Lung (tissue), 17 donors: ENCODE measurements at places on chromosomes 11 and 22. TPM values are rescaled to one million over a fixed set of nuclear protein-coding genes. Genes with fewer than 3 reads are reported as not detected.

C11orf54 gene
- polyA plus RNA-seq: 23.3 TPM

SLC22A25 gene
- polyA plus RNA-seq: not detected

GGTLC3 gene
- polyA plus RNA-seq: 0.24 TPM

MAP6 gene
- 5.8 TPM for polyA plus RNA-seq

APOL5 gene
- polyA plus RNA-seq: not detected

MOGAT2 gene
- polyA plus RNA-seq: not detected

IRAG1 gene
- 2.8 TPM for polyA plus RNA-seq

MYH9 gene
- 266 TPM for polyA plus RNA-seq

FGF19 gene
- not detected for polyA plus RNA-seq

ST14 gene
- 70.5 TPM for polyA plus RNA-seq

TSPAN18 gene
- polyA plus RNA-seq: 24.4 TPM

FAM111B gene
- 0.94 TPM for polyA plus RNA-seq

UPB1 gene
- polyA plus RNA-seq: 0.87 TPM

MPZL3 gene
- 9.9 TPM for polyA plus RNA-seq

RHOD gene
- polyA plus RNA-seq: 15.4 TPM

IGSF9B gene
- 3.2 TPM for polyA plus RNA-seq

DNA sequence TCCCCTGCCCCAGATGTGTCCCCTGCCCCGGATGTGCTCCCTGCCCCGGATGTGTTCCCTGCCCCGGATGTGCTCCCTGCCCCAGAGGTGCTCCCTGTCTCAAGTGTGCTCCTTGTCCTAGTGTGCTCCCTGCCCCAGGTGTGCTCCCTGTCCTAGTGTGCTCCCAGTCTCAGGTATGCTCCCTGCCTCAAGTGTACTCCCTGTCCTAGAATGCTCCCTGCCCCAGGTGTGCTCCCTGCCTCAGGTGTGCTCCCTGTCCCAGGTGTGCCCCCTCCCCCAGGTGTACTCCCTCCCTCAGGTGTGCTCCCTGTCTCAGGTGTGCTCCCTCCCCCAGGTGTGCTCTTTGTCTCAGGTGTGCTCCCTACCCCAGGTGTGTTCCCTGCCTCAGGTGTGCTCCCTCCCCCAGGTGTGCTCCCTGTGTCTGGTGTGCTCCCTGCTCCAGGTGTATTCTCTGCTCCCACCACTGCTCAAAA lies 48.7 kb upstream of the RASD2 start:
- no peaks in the 10 kb centered on the region for H3K27me3 ChIP-seq
- H3K4me3 ChIP-seq: no peak overlapping the region
- DNase-seq: no peak
- no peak overlapping the region for H3K27ac ChIP-seq
- H3K4me1 ChIP-seq: peaks cover 7% of the 10 kb centered on the region

- H3K36me3 ChIP-seq: no peaks in the 10 kb centered on the region
- peak overlapping the region; percentile 24 for H3K27ac ChIP-seq
- H3K27me3 ChIP-seq: no peaks in the 10 kb centered on the region
- peak; percentile 31 for DNase-seq
- H3K4me3 ChIP-seq: no peak overlapping the region
- H3K4me1 ChIP-seq: peaks cover 22% of the 10 kb centered on the region
Observed at GRCh38 chr22:40668611-40669411, 10.5 kb upstream of the MCHR1 start.

GRCh38 chr22:46458525-46458924 lies 78.9 kb downstream of the CELSR1 start:
- H3K4me3 ChIP-seq: no peak overlapping the region
- no peak overlapping the region for H3K27ac ChIP-seq
- H3K36me3 ChIP-seq: no peaks in the 10 kb centered on the region
- DNase-seq: no peak

DNA sequence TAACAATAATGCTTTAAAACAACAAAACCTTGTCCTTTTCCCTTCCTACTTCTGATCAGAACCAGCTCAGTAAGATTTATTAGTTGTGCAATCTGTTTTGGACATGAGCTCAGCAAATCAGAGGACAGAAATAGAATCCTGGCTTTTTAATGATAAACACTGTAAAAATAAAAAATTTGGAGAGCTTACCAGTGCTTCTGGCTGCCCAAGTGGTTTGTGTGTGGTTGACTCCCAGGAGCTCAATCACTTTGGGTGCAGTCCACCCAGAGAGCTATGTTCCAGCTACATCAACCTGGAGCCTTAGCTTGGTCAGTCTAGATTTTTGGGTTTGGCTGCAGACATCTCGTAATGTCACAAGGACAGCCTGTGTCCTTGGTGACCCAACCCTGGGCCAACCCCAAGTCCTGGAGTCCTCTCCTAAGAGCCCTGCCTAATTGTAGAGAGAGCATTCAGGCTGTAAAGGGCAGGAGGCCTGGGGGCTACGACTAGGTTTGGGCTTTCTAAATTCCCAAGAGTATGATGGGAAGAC lies 28.5 kb downstream of the CD44 start:
- H3K4me1 ChIP-seq: peaks cover 3% of the 10 kb centered on the region
- H3K27ac ChIP-seq: peak overlapping the region; percentile 51
- DNase-seq: peak; percentile 44
- H3K27me3 ChIP-seq: no peaks in the 10 kb centered on the region
- peaks cover 1% of the 10 kb centered on the region for H3K36me3 ChIP-seq
- no peak overlapping the region for H3K4me3 ChIP-seq

DNA sequence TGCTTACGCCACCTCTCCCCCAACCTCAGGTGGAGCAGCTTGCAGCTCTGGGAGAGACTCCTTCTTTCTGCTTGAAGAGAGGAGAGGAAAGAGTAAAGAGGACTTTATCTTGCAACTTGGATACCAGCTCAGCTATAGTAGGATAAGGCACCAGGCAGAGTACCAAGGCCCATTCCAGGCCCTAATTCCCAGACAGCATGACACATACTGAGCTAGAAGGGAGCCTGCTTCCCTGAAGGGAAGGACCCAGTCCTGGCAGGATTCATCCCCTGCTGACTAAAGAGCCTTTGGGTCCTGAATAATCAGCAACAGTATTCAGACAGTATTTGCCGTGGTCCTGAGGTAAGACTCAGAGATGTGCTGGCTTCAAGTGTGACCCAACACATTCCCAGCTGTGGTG lies 41.4 kb downstream of the PPME1 start:
- H3K4me1 ChIP-seq: no peaks in the 10 kb centered on the region
- H3K27me3 ChIP-seq: no peaks in the 10 kb centered on the region
- H3K4me3 ChIP-seq: no peak overlapping the region
- no peak for DNase-seq

DNA sequence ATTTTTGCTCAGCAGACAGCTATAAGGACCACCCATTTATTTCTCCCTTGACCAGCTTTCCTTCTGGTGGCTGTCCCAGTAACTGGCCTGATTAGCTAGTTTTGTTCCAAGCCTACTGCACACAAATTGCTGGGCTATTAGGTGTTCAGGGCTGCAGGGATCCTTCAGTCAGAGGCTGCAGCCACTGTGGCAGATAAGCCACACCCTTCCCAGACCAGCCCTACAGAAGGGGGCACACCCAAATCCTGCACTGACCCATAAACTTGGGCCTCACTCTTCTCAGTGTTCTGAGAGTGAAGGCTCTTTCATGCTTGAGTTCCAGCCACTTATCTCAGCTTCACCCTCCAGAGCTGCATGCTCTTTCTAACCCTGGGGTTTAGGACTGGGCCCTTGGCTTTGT lies 200.0 kb downstream of the AASDHPPT start:
- no peak overlapping the region for H3K4me3 ChIP-seq
- H3K27me3 ChIP-seq: no peaks in the 10 kb centered on the region
- no peaks in the 10 kb centered on the region for H3K4me1 ChIP-seq
- H3K27ac ChIP-seq: no peak overlapping the region

- H3K4me3 ChIP-seq: no peak overlapping the region
- DNase-seq: no peak
- H3K4me1 ChIP-seq: peaks cover 37% of the 10 kb centered on the region
- H3K36me3 ChIP-seq: no peaks in the 10 kb centered on the region
- H3K27ac ChIP-seq: no peak overlapping the region
Observed at GRCh38 chr22:35482974-35483373, 57.7 kb upstream of the RASD2 start.

DNA sequence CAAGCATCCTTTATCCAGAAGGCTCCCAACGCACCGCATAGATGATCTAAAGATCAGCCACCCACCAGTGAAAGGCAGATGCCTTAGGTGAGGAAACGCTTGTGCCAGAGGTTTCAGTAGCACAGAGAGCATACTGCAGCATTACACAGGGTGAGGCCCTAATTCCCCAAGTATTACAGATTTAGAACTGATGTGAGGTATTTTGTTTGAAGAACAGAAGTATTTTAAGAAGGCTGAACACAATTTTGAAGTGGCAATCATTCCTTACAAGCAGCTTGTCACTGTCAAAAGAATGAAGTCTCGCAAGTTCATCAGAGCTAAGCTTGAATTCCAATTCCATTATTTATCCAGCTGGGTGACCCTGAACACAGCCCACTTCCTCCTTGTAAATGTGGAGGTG lies 70.0 kb upstream of the FAT3 start:
- H3K36me3 ChIP-seq: no peaks in the 10 kb centered on the region
- no peaks in the 10 kb centered on the region for H3K27me3 ChIP-seq
- H3K27ac ChIP-seq: no peak overlapping the region
- DNase-seq: no peak

GRCh38 chr11:61045271-61045670 lies 57.0 kb upstream of the CD5 start:
- no peaks in the 10 kb centered on the region for H3K36me3 ChIP-seq
- DNase-seq: no peak
- no peak overlapping the region for H3K4me3 ChIP-seq
- H3K27me3 ChIP-seq: no peaks in the 10 kb centered on the region
- peaks cover 8% of the 10 kb centered on the region for H3K4me1 ChIP-seq

- H3K36me3 ChIP-seq: peaks cover 6% of the 10 kb centered on the region
- no peak overlapping the region for H3K4me3 ChIP-seq
Observed at GRCh38 chr22:46361826-46362202, 26.3 kb downstream of the TRMU start.

- no peak for DNase-seq
- H3K27ac ChIP-seq: no peak overlapping the region
- no peaks in the 10 kb centered on the region for H3K27me3 ChIP-seq
- H3K4me1 ChIP-seq: no peaks in the 10 kb centered on the region
- H3K36me3 ChIP-seq: no peaks in the 10 kb centered on the region
Observed at GRCh38 chr11:42713753-42714152, 598.0 kb upstream of the API5 start.

- no peaks in the 10 kb centered on the region for H3K36me3 ChIP-seq
- H3K4me1 ChIP-seq: no peaks in the 10 kb centered on the region
- no peak overlapping the region for H3K27ac ChIP-seq
Observed at GRCh38 chr22:22897091-22897490, 9.5 kb downstream of the IGLL5 start.

GRCh38 chr11:66979336-66979980 lies 4.4 kb downstream of the C11orf86 start:
- no peak overlapping the region for H3K4me3 ChIP-seq
- peaks cover 3% of the 10 kb centered on the region for H3K4me1 ChIP-seq
- no peak overlapping the region for H3K27ac ChIP-seq
- no peaks in the 10 kb centered on the region for H3K36me3 ChIP-seq

DNA sequence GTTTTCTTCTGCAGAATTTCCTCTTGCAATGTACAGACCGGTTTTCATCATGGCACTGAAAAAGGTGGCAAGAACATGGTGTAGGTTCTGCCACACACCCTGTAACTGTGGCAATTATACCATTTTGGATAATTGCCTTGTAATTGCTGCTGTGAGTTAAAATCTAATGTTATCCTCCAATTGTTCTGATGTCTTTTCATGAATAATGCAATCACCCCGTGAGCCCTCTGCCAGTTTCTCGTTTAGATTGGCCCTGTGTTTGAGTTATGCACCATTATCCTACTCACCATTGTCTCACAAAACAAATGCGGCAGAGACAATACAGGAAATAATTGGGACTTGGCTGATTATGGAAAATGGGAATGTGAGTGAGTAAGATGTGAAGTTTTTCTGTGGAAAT lies 61.8 kb upstream of the MTNR1B start:
- H3K4me1 ChIP-seq: no peaks in the 10 kb centered on the region
- no peak overlapping the region for H3K4me3 ChIP-seq
- no peak overlapping the region for H3K27ac ChIP-seq
- H3K27me3 ChIP-seq: no peaks in the 10 kb centered on the region
- H3K36me3 ChIP-seq: no peaks in the 10 kb centered on the region
- DNase-seq: no peak

DNA sequence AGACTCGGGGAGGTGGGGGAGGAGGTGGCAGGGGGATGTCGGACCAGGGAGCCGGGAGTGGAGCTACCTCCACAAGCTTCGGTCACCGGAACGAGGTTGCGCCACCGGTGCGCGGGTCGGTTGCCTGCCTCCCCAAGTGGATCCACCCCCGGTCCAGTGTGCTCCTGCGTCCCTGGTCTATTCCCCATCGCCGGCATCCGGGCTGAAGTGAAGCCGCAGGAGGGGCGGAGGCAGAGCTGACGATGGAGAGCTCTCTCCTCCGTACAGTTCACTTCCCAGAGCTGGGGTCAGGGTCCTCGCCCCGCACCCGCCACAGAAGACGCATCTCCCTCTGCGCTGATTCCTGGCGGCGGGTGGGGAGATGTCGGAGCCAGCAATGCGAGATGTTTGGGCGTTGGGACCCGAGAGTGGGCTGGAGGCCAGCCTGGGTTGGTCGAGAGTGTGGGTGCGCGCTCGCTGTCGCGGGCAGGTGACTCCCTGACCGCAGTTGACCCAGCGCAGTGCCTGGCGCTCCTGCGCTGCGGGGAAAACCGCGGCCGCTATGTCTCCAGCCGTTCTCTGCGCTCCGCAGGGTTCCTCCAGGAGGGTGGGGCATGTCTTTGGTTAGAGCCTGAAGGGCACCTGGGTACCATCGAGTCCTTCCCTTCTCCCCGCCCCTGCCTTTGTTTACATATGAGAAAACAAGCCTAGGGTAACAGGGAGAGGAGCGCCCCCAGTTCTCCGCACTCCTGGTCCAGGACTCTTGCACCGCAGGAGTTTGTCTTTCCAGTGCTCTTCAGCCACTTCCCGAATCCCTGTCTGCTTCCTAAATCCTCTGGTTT lies 1.7 kb downstream of the C11orf96 start:
- H3K4me1 ChIP-seq: peaks cover 6% of the 10 kb centered on the region
- DNase-seq: no peak
- H3K36me3 ChIP-seq: no peaks in the 10 kb centered on the region
- H3K27ac ChIP-seq: peak overlapping the region; percentile 43
- H3K4me3 ChIP-seq: peak overlapping the region; percentile 88
- no peaks in the 10 kb centered on the region for H3K27me3 ChIP-seq

GRCh38 chr11:115591380-115591779 lies 87.2 kb upstream of the CADM1 start:
- H3K27me3 ChIP-seq: no peaks in the 10 kb centered on the region
- no peak overlapping the region for H3K27ac ChIP-seq
- DNase-seq: no peak

DNA sequence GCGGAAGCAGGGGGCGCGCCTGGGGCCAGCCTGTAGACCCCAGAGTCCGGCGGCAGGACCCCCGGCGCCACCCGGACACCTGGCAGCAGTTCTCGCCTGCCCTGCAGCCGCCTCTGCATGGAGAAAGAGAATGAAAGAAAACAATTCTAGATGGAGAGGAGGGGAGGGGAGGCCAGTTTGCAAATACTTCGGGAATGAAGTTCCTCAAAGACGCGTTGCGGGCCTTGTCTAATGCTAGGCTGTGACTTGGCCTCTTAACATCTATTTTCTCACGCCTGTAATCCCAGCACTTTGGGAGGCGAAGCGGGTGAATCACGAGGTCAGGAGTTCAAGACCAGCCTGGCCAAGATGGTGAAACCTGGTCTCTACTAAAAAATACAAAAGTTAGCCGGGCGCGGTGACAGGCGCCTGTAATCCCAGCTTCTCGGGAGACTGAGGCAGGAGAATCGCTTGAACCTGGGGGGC lies 2.1 kb upstream of the BARX2 start:
- H3K4me3 ChIP-seq: no peak overlapping the region
- H3K4me1 ChIP-seq: peaks cover 19% of the 10 kb centered on the region
- no peak for DNase-seq
- peaks cover 85% of the 10 kb centered on the region for H3K27me3 ChIP-seq
